ENCODE measurements at places on chromosomes 2 and 18. TPM values are rescaled to one million over a fixed set of nuclear protein-coding genes. Genes with fewer than 3 reads are reported as not detected.

The LOXHD1 gene
- total RNA-seq, result not detected

The GAD1 gene
- 0.39 TPM for total RNA-seq

The LYPD6B gene
- 0.10 TPM for total RNA-seq

The HOXD12 gene
- total RNA-seq, result not detected

The FAM136A gene
- 90.2 TPM for total RNA-seq

The ADGRF3 gene
- 0.29 TPM for total RNA-seq

The GPR55 gene
- not detected for total RNA-seq
